ENCODE measurements at places on chromosomes 3 and 15. TPM values are rescaled to one million over a fixed set of nuclear protein-coding genes. Genes with fewer than 3 reads are reported as not detected.

LYZL4 gene
- not detected for polyA plus RNA-seq

DNA sequence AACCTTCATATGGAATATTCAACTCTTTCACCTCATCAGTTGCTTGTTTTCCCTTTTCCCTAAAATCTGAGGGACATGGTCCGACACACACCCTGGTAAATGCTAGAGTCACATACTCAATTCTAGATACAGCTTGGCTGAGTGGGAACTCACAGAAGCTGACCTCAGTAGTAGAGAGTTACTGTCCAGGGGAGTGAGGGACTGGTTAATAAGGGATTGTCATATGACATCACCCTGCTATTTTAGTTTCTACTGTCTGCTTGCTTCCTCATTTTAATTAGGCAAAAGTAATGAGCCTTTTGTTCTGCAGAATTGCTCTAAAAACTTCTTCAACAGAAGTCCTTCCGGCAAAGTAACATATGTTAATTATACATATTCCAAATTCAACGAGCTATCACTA, 244.5 kb downstream of the ZIC4 start:
- no peak for DNase-seq

DNA sequence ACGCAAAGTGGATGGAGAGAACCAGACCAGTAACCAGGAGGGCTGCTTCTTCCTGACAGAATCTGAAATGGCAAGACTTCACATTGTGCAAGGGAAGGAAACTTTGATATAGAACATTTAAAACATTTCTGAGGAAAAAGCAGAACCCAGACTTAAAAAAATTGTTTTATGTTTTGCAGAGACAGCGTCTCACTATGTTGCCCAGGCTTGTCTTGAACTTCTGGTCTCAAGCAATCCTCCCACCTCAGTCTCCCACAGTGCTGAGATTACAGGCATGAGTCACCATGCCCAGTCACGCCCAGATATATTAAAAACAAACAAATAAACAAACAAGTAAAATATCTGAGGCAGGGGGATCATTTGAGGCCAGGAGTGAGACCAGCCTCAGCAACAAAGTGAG, 46.2 kb downstream of the CRTAP start:
- DNase-seq: no peak

ERC2 gene
- 1.1 TPM for polyA plus RNA-seq

NRROS gene
- polyA plus RNA-seq: 1.2 TPM

DNA sequence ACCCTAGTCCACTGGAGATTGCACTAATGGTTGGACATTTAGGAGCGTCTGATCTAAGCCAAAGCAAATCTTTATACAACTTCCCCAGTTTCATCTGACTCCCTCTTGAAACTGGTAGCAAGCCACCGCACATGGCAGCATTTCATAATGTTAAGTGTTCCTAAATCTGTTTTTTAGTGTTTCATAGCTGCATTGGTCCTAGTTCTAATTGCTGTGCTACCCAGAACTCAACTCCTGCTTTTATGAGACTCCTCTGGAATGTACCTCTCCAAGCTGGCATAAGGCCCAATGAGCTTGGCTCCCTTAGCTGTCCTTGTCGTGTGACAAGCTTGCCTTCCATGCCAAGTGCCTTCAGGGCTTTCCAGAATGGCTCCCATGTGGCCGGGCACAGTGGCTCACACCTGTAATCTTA, 65.3 kb upstream of the FLNB start:
- peak; percentile 90 for DNase-seq

DNA sequence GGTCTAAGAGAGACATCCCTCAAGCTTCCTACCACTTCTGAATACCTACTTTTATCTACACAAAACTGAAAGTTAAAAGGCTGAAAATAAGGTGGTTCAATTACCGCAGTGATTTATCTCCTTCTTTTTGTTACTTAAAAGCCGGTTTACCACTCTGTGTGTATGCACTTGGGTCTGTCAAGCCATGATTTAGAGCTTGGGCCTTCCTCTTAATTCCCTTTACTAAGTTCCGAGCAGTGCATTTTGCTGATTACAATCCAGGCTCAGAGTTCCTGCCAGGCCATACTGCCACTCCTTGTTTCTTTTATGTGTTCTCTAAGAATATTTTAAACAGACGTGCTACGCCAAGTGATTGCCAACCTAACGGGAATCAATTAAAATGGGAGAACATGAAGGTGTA, 16.5 kb downstream of the KCTD6 start:
- no peak for DNase-seq

GRCh38 chr3:61927332-61927731, 366.0 kb downstream of the PTPRG start:
- DNase-seq: peak; percentile 41

CCDC13 gene
- polyA plus RNA-seq: 0.88 TPM

TFG gene
- polyA plus RNA-seq: 268 TPM

DNA sequence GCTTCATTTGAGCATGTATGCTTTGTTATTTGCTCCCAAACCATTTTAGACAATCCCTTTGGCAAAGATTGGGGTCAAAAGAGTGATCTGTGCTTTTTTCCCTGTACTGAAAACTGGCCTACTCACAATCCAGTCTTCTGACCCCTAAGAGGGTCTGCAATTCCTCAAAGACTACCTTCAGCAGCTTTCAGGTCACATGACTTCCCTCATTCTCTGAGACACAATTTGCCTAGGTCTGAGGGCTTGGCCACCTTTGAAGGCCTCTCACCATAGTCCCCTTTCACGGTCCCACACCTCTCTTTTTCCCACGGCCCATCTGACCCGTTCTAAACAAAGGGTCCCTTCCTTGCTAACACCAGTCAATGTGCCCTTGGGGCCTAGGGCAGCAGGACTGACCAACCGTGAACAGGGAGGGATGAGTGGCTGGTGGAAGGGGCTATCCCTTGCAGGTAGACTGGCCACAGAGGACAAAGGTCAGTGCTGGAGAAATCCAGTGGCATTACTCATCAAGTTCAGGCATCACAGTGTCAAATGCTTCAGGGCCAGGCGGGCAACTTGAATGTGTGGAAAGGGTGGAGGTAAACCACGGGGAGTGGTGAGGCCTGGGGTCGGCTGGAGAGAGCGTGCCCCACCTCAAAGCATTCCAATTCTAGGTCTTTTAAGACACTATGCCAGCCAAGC, 10.8 kb downstream of the RASL12 start:
- no peak for DNase-seq

PRRT3 gene
- 2.5 TPM for polyA plus RNA-seq

DNA sequence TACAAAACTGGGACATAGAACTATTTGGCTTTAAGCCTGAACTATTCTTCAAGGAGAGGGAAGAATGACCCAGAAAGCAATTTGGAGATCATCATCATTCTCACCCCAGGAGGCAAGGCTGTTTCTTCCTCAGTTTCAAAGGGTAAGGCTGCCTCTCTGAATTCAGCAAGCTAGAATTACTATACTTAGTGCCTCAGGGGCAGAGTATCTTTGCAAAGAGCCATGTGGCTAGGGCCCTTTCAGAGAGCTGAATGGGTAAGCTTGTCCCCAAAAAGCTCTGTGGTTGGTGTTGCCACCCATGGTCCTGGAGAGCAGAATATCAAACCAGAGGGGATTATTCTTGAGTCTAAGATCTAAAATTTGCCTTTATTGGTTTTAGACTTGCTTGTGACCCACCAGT, 720.3 kb upstream of the ARPP21 start:
- DNase-seq: no peak

GRCh38 chr3:31105438-31106077, 211.1 kb upstream of the GADL1 start:
- DNase-seq: no peak

- no peak for DNase-seq
Observed at GRCh38 chr15:35064576-35065190, 20.4 kb downstream of the NANOGP8 start.

- no peak for DNase-seq
Observed at GRCh38 chr3:45506084-45506483, 88.5 kb upstream of the LIMD1 start.

DNA sequence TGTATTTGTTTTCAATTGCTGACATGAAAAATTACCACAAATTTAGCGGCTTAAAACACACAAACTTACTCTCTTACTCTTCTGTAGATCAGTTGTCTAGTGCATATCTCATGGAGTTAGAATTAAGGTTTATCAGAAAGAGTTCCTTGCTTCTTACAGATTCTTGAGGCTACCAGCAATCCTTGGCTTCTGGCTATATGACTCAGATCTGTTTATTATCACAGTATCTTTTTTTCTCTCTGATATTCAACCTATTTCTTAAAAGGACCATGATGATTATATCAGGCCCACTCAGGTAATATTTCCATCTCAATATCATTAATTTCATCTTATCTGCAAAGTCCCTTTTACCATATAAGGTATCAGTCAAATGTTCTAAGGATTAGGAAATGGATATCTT, 263.5 kb upstream of the BCHE start:
- no peak for DNase-seq

- DNase-seq: no peak
Observed at GRCh38 chr3:138025553-138025952, 15.6 kb downstream of the CLDN18 start.

CILP gene
- 0.68 TPM for polyA plus RNA-seq

- no peak for DNase-seq
Observed at GRCh38 chr3:189588475-189589178, 42.6 kb upstream of the TP63 start.

DNA sequence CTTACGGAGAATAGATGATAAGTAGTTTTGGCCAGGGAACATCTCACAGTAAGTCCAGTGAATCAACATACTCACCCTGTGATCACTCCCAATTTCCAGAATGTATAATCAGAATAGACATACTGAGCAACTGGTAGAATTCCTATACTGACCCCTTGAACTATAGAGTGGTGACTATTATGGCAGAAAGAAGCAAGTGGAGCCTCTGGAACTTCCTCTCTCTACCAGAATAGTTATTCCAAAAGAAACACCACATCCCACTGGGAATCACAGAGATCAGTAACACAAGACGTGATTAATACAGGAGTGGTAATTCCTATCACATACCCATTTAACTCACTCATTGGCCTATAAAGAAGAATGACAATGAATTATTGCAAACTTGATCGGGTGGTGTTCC, 50.1 kb upstream of the TRIM42 start:
- no peak for DNase-seq

CHRNA3 gene
- polyA plus RNA-seq: 16.1 TPM

DNA sequence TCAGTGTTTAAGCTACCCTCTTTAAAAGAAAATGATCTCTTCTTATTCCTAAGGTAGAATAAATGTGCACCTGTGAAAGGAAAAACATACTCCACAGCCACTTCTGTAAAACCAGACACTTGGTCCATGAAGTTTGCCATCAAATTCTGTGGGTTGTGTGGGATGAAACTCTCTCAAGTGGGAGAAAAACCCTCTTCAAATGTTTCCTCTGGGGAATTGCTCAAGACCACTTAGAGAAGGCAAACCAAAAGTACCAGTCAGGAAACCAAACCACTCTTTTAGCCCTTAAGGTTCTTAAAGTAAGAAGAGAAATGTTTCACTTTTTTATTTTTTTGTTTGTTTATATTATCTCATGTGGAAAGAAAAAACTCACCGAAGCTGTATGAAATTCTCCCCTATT, 1.2 kb downstream of the COL8A1 start:
- no peak for DNase-seq

DNA sequence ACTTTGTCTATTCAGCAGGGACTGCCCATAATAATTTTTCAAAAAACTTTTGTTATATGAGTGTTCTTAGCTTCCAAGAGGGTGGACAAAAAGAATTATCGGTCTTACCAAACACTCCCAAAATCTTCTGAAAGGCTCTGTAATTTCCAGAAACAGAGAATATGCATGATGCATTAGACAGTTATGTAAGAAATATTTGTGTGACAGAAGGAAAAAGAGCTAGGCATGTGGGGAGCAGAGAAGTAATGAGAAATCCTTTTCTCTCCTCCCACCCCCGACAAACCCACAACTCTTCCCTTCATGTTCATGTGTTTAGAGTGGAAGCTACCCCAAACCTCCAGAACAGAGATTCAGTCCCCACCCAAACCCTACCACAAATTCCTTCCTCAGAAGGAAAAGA, 86.8 kb downstream of the MYO5A start:
- DNase-seq: no peak

DNA sequence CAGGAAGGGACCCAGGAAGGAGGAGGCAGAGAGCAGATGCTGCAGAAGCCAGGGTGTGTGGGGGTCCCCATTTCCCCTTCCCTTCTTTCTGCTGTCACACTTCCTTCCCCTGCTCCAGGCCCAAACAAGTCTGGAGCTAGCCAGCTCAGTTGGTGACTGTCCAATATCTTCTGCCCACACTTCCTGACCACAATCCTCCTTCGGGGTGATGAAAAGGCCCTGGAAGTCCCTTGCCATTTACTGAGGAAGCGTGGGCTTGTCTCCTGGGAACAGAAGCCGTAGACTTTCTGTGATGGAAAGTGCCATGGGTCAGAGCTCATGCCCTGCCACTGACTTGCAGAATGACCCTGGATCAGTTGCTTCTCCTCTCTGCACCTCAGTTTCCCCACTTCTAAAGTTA, 39.0 kb downstream of the ANAPC13 start:
- DNase-seq: no peak

- DNase-seq: no peak
Observed at GRCh38 chr3:13027154-13027553, 46.1 kb downstream of the IQSEC1 start.

DNA sequence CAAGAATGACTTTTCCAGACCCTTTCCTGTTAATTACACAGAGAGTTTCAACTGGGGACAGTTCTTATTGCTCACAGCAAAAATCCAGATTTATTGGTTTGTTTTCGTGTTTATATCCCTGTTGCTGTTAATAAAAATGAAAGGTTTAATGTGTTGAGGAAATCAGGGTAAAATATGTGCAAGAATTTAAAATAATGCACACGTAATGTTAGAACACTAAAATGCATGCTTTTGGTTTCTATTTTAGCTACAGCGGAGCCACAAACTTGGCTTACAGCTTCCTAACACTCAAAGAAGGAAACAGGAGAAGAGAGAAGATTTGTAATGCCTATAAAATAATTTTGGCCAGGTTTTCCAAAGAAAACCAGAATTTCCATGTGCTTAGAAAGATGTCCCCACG, 62.7 kb downstream of the CASR start:
- DNase-seq: no peak

- DNase-seq: no peak
Observed at GRCh38 chr15:87082581-87082980, 1002.9 kb downstream of the AGBL1 start.

DNA sequence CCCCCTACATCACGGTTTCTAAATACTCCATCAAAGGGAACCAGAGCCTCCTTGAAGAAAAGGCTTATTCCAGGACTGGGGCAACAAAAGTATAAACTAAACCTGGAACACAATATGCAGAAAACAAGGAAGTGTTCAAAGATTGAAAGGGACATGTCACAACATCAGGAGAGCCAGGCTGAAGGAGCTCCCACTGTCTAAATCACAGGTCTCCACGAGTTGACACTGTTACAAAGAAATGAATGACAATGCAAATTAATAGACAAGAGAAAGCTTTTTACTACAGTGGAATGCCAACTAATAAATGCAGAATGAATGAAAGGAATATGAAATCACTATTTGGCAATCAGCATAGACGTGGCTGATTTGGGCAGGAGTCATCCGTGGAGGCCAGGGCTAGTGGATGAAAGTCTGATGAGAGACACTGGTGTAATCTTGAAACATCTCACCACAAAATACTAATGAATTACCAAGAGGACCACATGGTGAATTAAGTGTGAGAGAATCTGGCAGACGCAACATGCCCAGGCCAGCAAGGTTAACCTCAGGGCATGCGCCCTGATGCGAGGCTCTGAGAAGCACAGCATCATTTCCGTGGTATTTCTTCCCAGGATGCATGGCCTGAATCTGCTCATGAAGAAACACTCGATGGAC, 123.8 kb upstream of the TJP1 start:
- no peak for DNase-seq
